Stimulated activated CD4-positive, alpha-beta T cell treated with anti-CD3 and anti-CD28 coated beads, TNF-alpha, amount 100 ng/mL, for 48 hours (primary cell): ENCODE measurements at places on chromosomes 2 and 18.

DNA sequence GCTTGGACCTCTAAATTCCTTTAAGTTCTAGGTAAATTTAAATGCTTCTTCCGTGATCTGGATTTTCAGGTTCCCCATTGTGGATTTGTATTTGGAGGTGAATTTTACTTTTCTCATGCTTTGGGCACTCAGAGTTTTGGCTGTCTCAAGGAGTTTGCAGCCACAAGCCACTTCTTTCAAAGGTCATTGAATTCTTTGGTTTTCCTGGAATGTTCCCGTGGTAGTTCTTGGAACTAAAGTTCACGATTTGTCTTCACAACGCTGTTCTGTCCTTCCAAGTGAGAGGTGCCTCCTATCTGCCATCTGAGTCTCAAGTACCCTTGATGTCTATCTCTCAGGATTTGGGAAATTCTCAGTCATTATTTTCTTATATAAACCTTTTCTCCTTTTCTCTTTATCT, 1438.7 kb upstream of the ZEB2 start:
- DNase-seq = no peak

GRCh38 chr2:84375020-84375419, 84.1 kb downstream of the SUCLG1 start:
- no peak for DNase-seq

GRCh38 chr18:292271-292670, 24.4 kb upstream of the THOC1 start:
- no peak for DNase-seq

- no peak for DNase-seq
Observed at GRCh38 chr18:2412996-2413751, 158.1 kb downstream of the METTL4 start.

- DNase-seq = no peak
Observed at GRCh38 chr2:182548031-182548950, 121.5 kb upstream of the PDE1A start.

- DNase-seq = no peak
Observed at GRCh38 chr18:2914185-2914880, 67.5 kb downstream of the EMILIN2 start.

GRCh38 chr18:11981543-11982366, 448 bp downstream of the IMPA2 start:
- peak; percentile 18 for DNase-seq

DNA sequence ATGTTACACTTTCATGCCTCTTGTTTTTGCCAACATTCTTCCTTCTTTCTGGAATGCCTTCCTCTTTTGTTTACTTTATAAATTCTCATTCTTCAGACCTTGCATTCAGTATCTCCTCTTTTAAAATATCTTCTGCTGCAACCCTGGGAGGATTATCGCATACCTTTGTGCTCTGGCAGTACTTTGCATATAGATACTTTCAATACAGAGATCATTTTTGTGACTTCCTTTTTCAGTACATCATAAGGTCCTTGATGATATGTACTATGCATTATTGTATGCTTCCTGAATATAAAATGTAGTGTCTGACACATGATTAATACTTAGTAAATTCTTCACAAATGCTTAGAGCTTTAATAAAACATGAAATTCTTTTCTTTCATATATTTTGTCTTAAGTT, 538.7 kb downstream of the TRIB2 start:
- no peak for DNase-seq

DNA sequence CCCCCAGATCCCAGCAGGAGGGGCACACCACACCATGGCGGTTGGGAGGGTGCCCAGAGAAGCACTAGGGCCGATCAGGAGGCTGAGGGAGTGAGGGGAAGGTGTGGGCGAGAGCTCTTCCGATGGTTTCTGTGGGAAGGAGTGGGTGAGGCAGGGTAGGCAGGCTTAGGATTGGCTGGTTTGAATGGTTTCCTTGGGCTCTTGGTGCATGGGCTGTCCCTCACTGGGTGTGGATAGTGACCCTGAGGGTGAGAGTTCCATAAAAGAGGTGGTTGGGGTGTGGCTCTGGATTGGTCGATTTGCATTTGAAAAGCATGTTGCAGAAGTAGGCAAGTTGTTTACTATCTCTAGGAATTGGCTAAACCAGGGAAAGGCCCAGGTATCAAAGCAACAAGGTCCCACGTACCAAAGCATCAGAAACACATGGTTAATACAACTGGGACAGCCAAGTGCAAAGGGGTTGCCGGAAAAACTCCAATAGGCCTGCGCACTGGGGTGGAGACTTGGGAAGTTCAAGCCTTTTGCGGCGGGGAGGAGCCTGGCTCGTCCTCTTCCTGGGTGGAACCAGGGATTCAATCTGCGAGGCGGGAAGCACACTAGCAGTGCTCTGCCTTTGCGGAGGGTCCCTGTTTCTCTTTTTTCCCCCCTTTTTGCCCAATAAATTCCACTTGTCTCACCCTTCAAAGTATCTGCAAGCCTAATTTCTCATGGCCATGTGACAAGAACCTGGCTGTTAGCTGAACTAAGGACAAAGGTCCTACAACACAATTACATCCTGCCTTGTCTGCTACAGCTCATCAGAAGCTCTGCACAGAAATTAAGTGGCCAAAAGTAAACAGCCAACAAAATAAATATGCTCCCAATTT, 43.2 kb downstream of the IL1R2 start:
- DNase-seq = no peak

- DNase-seq = peak; percentile 64
Observed at GRCh38 chr2:39513641-39514094, 76.6 kb upstream of the MAP4K3 start.

- DNase-seq = no peak
Observed at GRCh38 chr2:74297391-74297790, 45.8 kb downstream of the SLC4A5 start.

- no peak for DNase-seq
Observed at GRCh38 chr2:43209204-43209717, 17.1 kb downstream of the ZFP36L2 start.

DNA sequence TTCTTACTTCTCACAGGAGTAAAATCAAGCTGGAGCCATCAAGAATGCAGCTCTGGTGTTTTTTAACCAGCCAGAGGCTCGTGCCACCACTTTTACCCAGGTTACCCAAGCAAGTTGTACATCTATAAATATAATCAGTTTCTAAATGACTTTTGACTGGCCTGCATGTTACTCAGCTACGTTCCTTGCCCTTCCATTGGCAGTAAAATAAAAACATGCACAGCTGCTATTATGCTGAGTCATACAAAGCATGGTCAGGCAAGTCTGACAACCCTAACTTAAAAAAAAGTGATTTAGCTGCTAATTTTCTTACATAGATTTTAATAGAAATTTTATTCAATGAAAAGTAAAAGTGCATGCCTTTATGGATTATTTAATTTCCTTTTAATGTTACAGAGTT, 111.7 kb upstream of the CSRNP3 start:
- no peak for DNase-seq

GRCh38 chr18:48878471-48878870, 72.3 kb downstream of the SMAD7 start:
- no peak for DNase-seq

DNA sequence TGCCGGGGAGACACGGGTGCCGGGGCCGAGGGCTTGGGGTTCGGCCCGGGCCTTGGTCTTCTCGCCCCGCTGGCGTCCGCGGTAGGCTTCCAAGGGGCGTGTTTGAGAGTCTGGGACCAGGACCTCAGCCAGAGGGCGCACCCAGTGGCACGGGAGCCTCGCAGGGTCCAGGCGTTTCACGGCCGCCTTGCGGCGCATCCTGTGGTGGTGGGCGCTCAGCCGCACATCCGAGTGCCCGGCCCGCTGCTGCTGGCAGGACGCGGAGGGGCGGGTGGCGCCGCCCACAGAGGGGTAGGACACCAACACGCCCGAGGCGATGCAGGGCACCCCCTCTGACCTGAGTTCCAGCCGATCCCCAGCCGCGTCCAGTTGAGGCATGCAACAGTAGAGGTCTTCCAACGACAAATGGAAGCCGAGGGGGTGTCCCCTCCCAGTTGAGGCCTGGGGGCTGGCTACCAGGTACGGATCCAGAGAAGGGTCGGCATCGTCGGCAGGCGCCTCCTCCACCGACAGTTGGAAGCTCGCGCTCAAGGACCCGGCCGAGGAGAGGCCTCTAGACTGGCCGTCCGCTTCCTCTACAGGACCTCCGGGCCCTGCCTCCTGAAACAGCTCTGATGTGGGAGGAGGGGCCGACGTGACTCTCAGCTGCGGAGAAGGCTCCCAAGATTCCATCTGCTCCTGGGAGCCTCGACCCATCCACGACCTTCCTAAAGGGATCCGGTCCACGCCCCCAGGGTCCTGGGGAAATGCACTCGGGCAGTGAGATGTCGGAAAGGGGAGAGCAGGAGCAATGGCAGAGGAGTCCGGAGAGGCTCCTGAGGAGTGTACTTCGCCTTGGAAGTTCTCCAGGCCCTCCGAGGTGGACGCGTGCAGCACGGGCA, 6.3 kb downstream of the C2orf81 start:
- DNase-seq = no peak

- DNase-seq = no peak
Observed at GRCh38 chr2:183072177-183072576, 6.4 kb upstream of the DUSP19 start.

GRCh38 chr18:55245211-55245614, 286.0 kb upstream of the CCDC68 start:
- no peak for DNase-seq

DNA sequence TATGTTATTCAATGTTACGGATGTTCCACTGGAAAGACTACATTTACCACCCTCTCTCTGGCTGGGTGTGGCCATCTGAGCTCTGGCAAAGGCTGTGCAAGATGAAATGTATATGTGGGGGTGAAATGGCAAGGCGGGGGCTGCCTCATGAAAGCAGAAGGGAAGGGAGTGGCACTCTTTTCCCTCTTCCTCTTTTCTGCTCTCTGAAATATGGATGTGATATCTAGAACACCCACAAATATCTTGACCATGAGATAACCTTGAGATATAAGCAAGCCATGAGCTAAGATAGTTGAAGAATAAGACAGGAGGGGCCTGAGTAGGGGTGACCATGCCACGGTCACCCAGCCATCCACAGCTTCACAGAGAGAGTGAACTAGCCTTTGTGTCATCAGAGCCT, 367.8 kb upstream of the ID2 start:
- DNase-seq = no peak

DNA sequence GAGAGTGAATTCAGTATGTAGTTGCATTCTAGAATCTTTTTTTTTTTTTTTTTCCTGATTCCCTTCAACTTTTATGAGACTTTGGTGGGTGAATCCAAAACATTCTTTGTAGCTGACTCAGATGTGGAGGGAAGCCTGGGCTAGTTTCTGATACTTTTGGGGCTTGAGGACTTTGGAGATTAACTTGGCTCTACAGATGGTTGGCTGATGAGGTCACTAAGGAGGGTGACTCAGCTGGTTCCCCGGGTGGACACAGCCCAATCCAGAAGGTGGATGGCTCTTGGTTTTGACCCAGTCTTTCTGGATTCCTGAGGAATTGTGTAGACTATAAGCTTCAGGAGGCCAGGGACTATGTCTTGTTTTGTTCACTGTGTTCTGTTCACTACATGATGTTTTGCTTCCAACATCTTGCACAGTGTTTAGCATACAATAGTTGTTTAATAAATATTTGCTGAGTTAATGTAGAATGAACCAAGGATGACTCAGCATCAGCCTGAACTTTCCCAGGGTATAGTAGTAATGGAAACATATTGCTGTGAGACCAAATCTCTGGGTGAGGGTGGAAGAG, 30.5 kb downstream of the LAMA3 start:
- no peak for DNase-seq

- DNase-seq = no peak
Observed at GRCh38 chr18:12996661-12997292, 5.6 kb downstream of the CEP192 start.

DNA sequence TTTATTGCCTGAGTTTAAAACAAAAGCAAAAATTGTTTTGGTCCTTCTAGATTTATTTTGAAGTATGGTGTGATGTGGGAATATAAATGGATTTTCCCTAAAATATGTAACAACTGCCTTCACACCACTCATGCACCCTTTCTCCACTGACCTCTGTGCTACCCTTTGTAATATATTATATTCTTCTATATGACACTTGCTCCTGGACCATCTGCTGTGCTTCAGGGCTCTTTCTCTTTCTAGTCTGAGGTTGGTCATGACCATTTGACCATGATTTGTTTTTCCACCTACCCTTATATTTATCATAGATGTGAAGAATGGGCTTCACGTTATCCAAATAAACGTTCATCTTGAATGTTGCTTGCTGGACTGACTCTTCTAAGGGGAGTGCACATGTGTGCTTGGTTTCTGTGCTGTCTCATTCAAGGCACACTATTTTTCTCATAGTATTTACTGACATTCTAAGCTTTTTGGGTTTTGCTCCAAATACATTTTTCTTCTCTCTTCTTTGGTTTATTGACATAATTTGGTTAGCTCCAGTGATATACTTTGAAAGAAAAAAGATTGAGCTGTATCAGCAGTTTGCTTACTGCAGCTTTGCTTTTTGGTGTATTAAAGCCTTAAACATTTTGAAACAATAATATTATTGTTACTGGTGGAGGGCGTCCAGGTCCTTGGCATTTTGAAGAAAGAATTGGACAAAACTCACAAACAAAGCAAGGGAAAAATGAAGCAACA, 61.8 kb downstream of the VWA3B start:
- DNase-seq = no peak

- no peak for DNase-seq
Observed at GRCh38 chr2:101961338-101962191, 30.2 kb upstream of the IL1R2 start.

DNA sequence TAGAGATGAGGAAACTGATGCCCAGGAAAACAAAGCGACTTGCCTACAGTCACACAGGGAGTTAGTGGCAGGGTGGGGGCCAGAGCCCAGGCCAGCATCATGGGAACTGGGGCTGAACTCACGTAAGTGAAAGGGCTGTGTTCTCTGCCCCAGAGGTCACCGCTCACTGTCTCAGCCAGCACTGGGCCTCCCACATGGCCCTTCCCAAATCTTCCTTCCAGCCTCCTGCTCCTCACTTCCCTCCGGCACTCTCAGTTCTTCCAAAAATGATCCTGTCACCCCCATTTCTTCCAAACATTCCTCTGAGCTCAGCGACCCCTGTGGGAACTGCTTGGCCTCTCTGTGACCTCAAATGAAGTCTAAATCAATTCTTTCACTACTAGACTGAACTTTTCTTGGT, 90.5 kb upstream of the TMEM247 start:
- no peak for DNase-seq

DNA sequence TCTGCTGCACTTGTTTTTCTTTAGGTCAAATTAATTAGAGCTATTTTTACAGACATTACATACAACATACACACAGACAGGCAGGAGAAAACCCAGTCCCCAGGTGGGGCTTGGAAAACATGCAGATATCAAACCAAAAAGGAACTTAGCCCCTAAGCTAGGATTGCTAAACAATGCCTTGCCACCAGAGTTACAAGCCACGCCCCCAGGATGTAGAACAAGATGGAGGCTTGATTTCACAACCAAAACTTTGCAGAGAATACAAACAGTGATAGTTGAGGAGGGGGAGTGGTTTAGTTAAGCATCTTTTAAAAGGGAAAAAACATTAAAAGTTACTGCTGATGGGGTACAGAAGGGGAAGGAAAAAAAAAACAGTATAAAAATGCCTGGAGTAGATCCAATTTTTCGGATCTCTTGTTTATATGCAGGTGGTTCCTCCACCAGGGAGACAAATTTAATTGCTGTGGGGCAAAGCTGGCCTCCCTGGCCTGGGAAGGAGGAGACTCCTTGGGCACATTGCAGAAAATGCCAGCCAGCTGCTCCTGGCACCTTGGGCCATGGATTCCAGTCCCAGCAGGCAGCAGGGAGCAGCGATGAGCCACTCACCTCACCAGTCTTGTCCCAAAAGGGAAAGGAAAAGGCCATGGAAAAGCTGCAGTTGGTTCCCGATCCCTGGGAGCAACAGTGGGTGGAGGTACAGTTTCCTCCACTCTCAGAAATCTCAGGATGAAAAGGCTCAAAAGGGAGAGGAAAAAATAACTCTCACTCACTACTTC, 348.4 kb upstream of the REG3G start:
- DNase-seq = no peak
